ENCODE measurements at places on chromosomes 1 and 21.
A peak's percentile ranks its signal among the peaks of the same experiment; 100 is the strongest.

- DNase-seq = no peak
Observed at GRCh38 chr1:102241431-102242338, 245.0 kb upstream of the OLFM3 start.

DNA sequence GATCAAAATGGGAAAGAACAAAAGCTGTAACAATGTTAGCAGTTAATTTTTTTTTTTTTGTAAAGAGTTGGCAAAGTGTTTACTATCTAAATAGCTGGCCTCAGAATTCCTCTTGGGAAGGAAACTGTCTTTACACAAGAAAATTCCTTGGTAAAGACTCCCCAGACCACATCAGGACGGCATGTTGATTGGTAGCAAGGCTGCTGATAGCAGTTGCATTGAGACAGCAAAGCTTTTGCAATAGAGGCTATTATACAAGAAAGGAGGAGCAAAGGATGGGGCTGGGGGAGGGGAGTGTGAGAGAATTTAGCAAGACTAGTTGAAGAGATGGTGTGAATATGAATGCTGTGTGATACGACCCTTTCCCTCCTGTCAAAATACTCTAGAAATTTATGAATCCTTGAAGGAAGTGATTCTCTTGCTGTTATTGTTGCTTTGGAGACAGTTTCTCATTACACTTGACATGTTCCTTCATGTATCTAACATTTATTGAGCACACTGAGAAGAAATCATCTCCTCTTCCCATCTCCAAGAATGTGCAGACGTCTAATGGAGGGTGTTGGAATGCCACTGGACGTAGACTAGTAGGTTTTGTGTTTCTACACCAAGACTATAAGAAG, 355.6 kb downstream of the SIPA1L2 start:
- no peak for DNase-seq

- DNase-seq = no peak
Observed at GRCh38 chr1:172275478-172275877, 145.0 kb upstream of the C1orf105 start.

- DNase-seq = no peak
Observed at GRCh38 chr21:15564907-15565306, 164.9 kb upstream of the USP25 start.

- DNase-seq = no peak
Observed at GRCh38 chr1:66445492-66446181, 88.3 kb upstream of the SGIP1 start.

DNA sequence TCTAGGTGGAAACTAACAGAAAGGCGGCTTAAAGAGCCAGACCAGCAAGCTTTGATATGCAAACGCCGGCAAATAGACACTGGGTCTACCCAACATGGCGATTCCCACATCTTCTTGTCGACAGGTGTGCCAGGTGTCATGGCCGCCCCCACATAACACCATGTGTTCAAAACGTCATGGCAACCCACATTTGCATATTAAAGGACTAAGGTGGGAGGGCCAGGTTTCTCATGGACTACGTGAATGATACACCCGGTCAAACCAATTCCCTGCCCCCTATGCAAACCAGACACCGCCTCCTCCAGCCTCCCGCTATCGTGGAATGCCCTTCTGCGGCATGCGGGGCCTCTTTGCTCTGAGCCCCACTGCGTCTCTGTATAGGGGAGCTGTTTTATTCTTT, 41.3 kb downstream of the ICOSLG start:
- no peak for DNase-seq

- DNase-seq = no peak
Observed at GRCh38 chr1:14421977-14422609, 176.4 kb upstream of the KAZN start.

GRCh38 chr1:218164930-218165700, 120.0 kb upstream of the RRP15 start:
- DNase-seq = no peak

DNA sequence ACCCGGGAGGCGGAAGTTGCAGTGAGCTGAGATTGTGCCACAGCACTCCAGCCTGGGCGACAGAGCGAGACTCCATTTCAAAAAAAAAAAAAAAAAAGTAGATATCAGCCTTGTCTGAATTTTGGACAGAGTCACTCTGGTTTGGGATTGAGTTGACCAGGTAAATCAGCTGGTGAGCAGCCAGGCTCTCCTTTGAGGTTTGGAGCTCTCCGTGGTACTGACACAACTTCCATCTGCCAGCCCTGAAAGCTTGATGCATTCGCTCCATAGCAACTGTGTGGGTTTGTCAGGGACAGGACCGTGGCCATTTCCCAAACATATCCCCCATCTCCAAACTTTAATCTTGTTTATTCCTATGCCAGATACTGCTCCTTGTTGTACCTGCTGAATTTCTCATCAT, 155.2 kb downstream of the DMRTA2 start:
- no peak for DNase-seq

DNA sequence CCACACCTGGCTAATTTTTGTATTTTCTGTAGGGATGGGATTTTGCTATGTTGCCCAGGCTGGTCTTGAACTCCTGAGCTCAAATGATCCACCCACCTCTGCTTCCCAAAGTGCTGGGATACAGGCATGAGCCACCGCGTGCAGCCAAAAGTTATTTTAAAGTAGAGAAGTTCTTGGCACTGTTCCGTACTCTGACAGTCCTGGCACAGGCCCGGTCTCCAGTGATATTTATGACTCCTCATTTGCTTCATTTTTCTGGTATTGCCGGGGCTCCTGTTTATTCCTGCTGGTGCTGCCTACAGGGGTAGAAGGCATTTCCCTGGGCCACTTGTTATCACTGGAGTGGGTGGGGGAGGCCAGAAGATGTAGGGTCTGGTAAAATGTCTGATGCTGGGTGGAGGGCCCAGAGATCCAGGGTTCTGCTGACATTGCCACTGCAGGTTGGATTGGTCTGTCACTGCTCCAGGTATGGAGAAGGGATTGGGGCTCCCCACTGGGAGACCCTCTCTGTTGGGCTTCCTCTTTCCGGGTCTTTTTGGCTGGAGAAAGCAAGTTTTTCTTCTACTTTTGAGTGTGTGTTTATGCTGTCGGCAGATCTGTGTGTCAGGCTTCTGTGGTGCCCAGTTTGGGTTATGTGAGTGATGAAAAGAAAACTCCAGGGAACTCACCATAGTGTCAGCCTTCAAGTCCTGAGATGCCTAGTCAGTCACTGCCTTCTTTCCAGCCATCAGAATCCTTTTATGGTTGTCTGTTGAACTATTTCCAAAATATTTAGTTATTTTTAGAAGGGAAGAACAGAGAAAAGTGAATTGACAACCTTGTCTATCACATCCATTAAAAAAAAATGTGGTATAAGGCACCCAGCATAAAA, 4.5 kb downstream of the MROH7 start:
- DNase-seq = peak; percentile 51

- no peak for DNase-seq
Observed at GRCh38 chr1:153362187-153362775, 4.6 kb downstream of the S100A9 start.

DNA sequence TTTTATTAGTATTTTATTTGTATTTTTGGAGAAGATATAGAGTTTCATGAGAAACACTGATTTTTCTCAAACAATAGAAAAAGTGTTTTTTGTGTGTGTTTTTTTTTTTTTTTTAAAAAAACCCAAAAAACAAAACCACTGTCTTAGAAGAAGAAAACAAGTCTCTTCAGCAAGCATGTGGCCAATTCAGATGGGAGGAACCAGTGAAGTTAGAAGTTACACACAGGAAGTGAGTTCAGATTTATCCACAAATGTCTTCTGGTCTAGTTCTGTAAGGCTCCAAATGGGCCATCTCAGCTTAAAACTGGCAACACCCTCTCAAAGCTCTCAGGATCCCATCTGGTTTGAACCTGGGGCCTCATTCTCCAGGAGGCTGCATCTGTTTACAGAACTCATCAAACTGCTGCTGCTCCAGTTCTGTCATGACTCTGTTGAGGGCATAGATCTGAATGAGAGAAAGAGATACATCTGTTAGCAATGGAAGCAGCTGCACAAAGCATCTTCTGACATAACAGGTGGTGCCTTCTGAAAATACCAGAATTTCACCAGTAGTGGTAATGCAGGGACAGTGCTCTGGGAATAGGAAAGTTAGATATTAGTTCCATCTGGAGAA, 9.8 kb upstream of the ERMAP start:
- no peak for DNase-seq

DNA sequence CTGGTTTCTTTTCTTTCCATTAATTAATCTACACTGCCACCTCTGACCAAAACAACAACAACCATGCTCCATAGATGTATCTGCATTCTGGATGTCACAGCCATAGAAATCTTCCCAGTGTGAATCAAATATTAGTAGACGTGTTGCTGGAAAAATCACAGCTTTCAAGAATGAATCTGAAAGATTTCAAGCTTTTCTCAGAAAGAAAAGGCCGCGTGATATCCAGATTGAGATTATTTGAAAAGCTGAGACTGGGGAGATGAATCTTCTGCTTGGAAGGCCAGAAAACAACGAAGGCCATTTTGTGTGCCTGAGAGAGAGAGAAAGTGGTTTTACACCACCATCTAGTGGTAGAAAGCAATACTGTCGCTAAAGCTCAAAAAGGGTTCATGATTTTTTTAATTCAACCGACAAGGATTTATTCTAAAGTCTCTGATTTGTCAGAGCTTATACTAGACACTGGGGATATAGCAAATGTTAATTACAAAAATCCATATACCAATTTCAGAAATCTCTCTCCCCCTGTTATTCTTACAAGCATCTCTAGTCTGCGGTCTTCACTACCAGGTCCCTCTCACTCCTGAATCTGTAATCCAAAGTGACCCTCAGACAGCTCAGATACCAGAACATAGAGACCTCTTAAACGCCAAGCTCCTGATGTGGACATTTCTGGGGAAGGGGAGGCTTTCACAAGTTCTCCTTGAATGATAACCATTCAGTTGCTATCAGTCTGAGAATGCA, 87.5 kb upstream of the SGIP1 start:
- peak; percentile 23 for DNase-seq

DNA sequence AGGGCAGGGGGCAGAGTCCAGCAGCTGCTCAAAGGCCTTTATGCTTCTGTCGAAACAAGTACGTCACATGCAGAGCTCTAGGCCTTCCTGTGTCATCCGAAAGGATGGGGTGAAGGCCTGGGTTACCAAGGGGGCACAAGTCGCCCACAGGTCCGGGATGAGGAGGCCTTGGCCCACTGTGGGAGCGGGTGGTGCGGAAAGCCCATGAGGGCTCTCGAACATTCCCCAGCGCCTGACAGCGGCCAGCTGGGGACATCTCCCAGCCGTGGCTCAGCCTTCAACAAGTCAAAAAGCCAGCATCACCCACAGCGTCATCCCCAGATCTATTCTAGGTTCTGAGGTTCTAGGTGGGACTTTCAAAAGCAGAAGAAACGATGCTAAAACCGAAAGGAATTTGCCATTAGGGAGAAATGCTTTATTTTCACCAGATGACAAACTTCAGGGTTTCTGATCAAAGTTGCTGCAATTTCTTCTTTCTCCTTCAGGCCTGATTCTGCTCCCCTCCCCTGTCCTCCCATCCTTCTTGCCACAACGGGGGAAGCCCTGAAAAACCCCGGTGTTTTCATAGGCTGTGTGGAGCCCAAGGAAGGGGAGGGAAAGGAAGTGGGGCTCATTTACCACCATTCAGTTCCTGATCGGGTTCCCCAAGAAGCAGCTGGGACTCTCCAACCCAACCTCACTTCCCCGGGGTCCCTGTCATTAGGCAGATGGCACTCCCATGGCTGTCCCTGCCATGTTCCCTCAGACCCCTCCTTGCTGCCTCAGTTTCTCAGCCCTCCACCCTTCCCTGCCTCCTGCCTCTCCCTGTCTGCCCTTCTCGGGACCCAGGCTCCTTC, 17.6 kb downstream of the GPR137B start:
- no peak for DNase-seq

DNA sequence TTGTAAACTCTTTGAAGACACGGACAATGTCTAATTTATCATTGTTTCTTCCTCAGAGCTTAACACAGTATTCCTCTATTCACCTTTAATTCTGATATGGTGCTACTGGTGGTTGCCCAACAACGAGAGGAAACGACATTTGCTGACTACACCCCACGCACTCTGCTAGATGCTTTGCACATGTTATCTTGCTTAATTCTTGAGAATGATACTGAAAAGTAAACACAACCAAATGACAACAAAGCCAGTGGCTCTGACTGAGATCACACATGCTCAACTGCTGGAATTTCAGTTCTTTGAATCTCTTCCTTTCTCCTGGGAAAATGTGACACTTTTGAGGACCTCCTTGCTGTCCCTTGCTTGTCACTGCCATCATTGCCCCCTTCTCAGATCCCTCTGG, 37.2 kb upstream of the DDAH1 start:
- DNase-seq = no peak

DNA sequence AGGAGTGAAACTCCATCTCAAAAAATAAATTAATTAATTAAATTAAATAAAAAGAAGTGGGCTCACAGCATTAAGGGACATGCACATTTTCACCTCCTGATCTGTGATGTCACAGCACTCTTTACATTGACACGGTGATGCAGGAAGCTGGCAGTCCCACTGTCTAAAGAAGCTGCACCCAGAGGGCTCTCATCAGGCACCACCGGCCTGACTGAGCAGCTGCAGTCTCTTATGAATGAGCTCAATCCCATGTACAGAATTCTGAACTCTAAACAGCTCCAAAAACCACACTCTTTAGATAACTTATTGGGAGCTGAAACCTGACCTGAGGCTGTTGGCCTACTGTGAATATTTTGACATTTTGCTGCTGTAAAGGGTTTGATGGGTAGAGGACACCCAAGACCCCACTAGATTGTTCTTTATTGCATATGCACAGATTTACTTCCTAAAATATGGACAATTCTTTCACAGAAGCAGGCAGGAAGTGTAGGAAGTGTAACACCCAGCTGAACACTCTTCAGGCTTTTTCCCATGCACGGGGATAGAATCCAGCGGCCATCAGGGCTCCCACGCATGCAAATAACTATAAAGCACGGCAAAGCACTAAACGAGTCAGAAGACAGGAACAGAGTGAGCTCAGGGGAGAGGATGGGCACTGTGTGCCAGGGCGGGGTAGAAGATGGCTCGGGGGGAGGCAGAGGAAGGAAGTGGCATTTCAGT, 46.2 kb downstream of the L1TD1 start:
- no peak for DNase-seq

- DNase-seq = no peak
Observed at GRCh38 chr1:173255214-173255813, 48.2 kb upstream of the TNFSF4 start.

- no peak for DNase-seq
Observed at GRCh38 chr1:214209260-214209808, 71.6 kb upstream of the SMYD2 start.

Data from uterus (tissue), 4 donors.